ENCODE measurements at places on chromosomes 13 and 19. TPM values are rescaled to one million over a fixed set of nuclear protein-coding genes. Genes with fewer than 3 reads are reported as not detected.

TMEM150B gene
- 0.87 TPM for total RNA-seq

- H3K36me3 ChIP-seq = no peaks in the 10 kb centered on the region
- no peak overlapping the region for H3K27ac ChIP-seq
- no peaks in the 10 kb centered on the region for H3K27me3 ChIP-seq
- H3K4me3 ChIP-seq = no peak overlapping the region
- peak; percentile 24 for DNase-seq
Measured at GRCh38 chr19:56253737-56254136, 18.8 kb upstream of the EDDM13 start.

DNA sequence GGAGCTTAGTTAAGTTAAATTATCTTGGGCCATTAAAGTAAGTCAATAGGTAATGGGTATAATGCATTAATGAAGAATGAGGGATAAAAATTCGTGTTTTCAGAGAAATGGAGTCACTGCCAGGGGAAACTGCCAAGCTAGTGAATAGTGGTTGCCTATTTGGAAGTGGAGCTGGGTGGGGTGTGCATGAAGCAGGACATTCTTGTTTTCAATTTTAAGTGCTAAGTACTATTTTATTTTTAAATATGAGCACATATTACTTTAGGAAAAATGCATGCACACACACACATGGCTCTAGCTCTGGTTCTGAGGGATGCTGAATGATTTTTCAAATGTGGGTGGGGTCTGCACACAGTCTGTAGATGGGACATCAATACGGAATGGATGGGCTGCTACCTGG, 717.7 kb upstream of the SGCG start:
- no peaks in the 10 kb centered on the region for H3K4me1 ChIP-seq
- no peaks in the 10 kb centered on the region for H3K36me3 ChIP-seq
- no peak for DNase-seq

DNA sequence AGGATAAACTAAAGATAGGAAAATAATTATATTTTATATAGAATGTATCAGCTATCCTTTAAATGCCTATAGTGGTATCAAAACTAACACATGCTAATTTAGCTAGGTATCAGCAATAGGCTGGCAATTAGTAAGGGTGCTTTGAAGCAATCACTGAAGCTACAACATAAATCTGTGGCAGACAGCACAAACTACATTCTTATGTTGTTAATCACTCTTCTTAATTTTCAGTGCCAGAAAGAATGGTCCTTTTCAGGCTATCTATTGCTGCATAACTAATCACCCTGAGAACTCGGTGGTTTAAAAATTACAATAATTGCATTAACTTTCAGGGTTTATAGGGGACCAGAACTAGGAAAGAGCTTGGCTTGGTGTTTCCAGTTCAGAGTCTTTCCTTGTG, 963.1 kb downstream of the EFNB2 start:
- no peak overlapping the region for H3K27ac ChIP-seq
- no peak for DNase-seq
- no peaks in the 10 kb centered on the region for H3K4me1 ChIP-seq
- H3K27me3 ChIP-seq = no peaks in the 10 kb centered on the region
- no peak overlapping the region for H3K4me3 ChIP-seq
- no peaks in the 10 kb centered on the region for H3K36me3 ChIP-seq

DNA sequence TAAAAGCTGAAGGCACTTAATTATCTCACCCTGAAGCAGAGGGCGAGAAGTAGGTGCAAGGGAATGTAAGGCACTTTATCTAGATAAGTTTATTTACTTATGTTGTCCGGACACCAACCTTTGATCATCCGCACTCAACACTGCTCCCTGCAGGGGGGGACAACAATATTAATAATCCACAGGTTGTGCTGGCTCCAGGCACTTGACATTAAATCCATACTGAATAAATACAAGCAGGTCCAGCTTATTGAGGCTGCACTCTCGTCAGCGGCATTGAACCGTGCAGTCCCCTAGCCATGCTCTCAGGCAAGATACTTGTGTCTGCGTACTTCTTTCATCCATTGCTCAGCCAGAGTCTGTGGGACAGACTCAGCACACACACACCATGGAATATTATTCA, 374.5 kb upstream of the NBEA start:
- H3K4me3 ChIP-seq = no peak overlapping the region
- DNase-seq = no peak
- H3K36me3 ChIP-seq = no peaks in the 10 kb centered on the region
- no peak overlapping the region for H3K27ac ChIP-seq
- H3K27me3 ChIP-seq = no peaks in the 10 kb centered on the region

DNA sequence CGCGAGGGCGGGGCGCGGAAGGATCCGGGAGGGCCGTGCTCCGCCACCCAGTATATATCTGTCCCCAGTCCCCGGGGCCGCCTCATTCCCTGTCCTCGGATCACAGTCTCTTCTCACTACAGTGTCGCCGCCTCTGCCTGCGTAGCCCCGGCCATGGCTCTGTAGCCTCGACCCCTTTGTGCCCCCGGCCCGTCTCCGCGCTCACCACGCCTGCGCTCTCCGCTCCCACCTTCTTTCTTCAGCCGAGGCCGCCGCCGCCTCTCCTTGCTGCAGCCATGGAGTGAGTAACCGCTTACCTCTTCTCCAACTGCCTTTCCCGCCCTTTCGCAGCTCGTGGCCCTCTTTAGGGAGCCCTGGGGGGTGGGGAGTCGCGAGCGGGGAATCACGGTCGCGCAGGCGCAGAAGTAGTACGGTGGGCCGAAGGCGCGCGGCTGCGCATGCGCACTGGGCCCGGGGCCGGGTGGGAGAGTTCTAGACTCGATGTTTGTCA, at the start of the genes ATF5 and NUP62:
ATF5 (plus strand) TSS at position 85 of the 490 bp plus-strand sequence. CDS start 1,646 bp downstream, outside the sequence.
NUP62 (minus strand) TSS at position 384 of the 490 bp plus-strand sequence. CDS start 19,697 bp downstream, outside the sequence.
- peak; percentile 91 for DNase-seq
- H3K27ac ChIP-seq = peak within 1 kb of the TSS; percentile 96
- H3K4me1 ChIP-seq = peaks cover 57% of the 10 kb centered on the region
- H3K27me3 ChIP-seq = no peaks in the 10 kb centered on the region

DNA sequence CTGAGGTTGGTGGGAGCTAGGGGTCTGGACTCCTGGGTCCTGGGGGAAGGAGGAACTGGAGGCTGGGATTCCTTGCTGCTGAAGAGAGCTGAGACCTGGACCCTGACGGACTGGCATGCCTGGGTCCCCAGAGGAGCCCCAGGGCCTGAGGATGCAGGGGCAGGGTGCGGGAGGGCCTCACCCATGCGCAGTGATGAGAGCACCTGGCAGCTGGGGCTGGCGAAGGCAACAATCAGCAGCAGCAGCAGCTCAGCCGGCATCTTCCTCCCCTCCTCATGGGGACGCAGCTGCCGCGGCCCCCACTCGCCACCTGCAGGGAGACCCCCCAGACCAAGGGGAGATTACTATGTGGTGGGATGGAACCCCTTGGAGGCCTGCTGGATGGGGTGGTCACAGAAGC, 4.5 kb downstream of the GRIK5 start:
- no peaks in the 10 kb centered on the region for H3K36me3 ChIP-seq
- no peak for DNase-seq
- H3K27ac ChIP-seq = no peak overlapping the region

GRCh38 chr19:18408053-18408476, 10.6 kb upstream of the LRRC25 start:
- no peak for DNase-seq
- H3K36me3 ChIP-seq = no peaks in the 10 kb centered on the region
- no peak overlapping the region for H3K27ac ChIP-seq
- H3K4me3 ChIP-seq = no peak overlapping the region
- no peaks in the 10 kb centered on the region for H3K27me3 ChIP-seq
- no peaks in the 10 kb centered on the region for H3K4me1 ChIP-seq

GRCh38 chr13:67390462-67391086, 160.4 kb upstream of the PCDH9 start:
- H3K27me3 ChIP-seq = no peaks in the 10 kb centered on the region
- no peaks in the 10 kb centered on the region for H3K4me1 ChIP-seq
- H3K27ac ChIP-seq = no peak overlapping the region
- no peak overlapping the region for H3K4me3 ChIP-seq

Data from CD4-positive, alpha-beta memory T cell (primary cell).